SK-N-DZ (cell line): ENCODE measurements at places on chromosomes 7 and 10.

- no peak for DNase-seq
Observed at GRCh38 chr10:12500381-12501303, 151.3 kb downstream of the CAMK1D start.

- DNase-seq, result no peak
Observed at GRCh38 chr7:128210590-128211570, 30.2 kb upstream of the LEP start.

GRCh38 chr7:42407833-42408232 is 170.8 kb upstream of the GLI3 start:
- no peak for DNase-seq

GRCh38 chr7:111029141-111029572 is 61.8 kb upstream of the LRRN3 start:
- DNase-seq, result peak; percentile 18

DNA sequence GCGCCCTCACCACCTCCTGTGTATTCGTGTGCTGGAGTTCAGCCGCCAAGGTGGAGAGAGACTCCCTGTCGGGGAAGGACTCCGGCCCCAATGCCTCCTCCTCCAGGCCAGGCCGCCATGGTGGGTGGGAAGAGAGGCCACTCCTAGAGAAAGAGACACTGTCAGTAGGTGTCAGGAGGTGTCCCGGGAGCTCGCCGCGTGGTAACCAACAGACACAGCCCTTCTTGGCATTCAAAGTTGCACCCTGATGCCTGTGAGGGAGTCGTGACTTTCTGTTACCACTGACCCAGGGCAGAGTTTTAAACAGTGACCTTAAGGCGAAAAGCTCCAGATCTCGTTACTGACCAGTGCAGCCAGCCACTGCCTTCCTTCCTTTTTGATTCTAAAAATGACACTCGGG is 155.2 kb downstream of the CUX1 start:
- DNase-seq, result no peak

GRCh38 chr7:2707481-2707880 is 19.5 kb downstream of the AMZ1 start:
- DNase-seq, result no peak

DNA sequence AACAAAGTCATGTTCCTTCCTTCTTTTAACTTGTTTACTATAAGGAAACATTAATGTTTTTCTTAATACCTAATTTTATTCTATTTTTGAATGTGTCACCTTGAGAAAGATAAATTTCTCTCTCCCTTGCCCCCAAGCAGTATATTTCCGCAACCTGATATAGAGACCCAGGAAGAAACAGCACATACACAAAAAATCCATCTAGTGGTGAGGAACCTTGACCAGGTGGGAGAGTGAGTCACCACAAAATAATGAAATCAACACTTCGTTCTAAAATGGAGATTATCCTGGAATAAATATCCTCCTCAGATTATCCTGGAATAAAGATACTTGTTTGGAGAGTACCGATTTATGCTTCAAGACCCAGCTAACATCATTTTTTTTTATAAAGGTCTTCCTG is 232.9 kb upstream of the PTN start:
- no peak for DNase-seq

DNA sequence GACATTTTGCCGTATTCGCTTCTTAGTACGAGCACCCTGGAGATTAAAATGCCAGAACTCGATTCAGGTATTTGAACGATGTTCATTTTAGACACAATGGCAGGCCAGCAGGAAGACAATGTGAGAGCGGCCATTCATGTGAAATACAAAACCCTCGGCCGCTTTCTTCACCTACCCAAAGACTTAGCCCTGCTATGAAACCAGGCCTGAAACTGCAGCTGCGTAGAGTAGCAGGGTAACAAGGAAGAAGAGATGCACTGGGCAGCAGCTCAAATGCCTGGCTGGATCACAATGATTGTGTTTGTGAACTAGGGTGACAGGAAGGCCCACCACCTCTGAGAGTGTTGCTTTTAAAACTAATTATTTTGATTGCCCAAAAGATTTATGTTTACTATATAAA is 234.8 kb downstream of the TRIL start:
- DNase-seq, result no peak

GRCh38 chr10:10996966-10997620 is 20.6 kb upstream of the CELF2 start:
- DNase-seq, result no peak

GRCh38 chr10:78808736-78809367 is 259.9 kb upstream of the ZMIZ1 start:
- DNase-seq, result no peak

- DNase-seq, result peak; percentile 41
Observed at GRCh38 chr7:136687693-136688322, 180.6 kb upstream of the CHRM2 start.

- DNase-seq, result no peak
Observed at GRCh38 chr10:115849197-115849596, 423.8 kb downstream of the GFRA1 start.

DNA sequence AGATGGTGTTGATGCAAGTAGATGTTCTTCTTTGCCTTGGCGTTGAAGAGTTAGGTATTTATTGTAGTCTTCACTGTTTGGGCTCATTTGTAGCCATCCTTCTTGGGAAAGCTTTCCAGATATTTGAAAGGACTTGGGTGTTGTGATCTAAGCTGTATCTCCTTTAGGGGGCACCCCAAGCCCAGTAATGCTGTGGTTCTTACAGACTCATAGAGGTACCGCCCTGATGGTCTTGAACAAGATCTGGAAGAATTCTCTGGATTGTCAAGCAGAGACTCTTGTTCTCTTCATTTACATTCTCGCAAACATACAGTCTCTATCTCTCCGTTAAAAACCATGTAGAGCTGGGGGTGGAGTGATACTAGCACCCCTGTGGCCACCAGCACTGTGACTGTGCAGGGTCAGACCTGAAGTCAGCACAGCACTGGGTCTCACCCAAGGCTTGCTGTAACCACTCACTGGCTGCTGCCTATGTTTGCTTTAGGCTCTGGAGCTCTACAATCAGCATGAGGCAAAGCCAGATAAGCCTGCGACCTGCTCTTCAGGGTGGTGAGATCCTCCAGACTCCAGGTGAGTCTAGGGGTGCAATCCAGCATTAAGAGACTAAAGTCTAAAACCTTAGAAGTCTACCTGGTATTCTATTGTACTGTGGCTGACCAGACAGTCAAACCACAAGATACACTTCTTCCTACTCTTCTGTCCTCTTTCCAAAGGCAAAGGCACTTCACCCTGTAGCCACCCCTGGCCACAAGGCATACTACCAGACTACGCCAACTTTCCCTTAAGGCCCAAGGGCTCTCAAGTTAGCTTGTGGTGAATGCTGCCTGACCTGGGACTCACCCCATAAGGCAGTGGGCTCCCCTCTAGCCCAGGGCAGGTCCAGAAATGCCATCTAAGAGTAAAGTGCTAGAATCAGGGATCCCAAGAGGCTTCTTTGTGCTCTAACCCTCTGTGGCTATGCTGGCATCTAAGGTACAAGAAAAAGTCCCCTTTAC is 209.7 kb upstream of the TMEM196 start:
- peak; percentile 31 for DNase-seq

DNA sequence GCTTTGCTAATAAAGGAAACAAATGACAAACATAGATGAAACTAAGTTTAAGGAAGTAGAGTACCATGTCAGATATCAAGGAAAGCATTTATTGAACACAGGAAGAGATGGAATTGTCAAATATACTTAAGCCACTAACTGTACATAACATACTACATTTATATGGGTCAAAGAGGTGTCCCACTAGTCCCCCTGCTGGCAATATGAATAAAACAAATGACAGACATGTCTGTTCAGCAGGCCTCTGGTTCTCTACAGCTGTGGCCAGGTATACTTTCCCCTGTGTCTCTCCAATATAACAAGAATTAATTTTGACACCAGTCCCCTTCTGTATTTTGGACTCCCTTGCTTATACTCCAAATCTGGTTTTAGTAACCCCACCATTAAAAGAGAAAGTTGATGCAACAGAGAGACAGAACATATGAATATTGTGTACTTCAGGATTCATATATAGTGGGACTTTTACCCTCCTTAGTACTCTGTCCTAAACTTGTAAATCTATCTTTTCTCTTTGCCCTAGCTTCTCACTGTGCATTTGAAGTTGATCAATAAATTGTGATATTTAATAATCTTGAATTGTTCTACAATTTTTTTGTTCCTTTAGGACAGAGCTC is 42.9 kb downstream of the CD36 start:
- DNase-seq, result peak; percentile 47

- DNase-seq, result no peak
Observed at GRCh38 chr10:116712519-116712918, 29.8 kb downstream of the HSPA12A start.

DNA sequence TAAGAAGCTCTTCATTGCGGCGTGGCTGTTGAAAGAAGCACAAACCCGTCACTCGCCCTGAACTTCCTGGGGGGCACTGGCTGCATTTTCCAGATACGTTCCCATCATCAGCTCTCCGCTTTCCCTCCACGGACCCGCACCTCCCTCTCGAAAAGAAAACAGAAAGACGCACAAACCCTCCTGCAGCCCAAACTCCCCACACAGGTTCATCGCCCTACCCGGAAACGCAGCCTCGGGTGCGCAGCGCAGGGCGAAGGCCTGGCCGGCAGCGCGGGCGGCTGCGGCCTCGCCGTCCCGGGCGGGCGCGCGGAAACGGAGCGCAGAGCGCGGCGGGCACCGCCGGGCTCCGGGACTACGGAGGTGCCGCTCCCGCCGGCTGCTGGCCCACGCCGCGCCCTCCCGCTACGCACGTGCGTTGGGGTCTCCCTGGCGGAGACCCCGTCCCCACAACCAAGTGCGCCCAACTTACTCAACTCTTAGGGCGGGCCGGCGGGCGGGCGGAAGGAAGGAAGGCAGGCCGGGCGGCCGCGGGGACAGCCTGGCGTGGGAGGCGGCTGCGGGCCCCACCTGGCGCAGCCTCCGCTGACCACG is 822 bp downstream of the ZNF800 start:
- no peak for DNase-seq

GRCh38 chr7:20075992-20076820 is 141.0 kb downstream of the MACC1 start:
- DNase-seq, result no peak

GRCh38 chr7:6382817-6383216 is 64.9 kb downstream of the DAGLB start:
- DNase-seq, result no peak

DNA sequence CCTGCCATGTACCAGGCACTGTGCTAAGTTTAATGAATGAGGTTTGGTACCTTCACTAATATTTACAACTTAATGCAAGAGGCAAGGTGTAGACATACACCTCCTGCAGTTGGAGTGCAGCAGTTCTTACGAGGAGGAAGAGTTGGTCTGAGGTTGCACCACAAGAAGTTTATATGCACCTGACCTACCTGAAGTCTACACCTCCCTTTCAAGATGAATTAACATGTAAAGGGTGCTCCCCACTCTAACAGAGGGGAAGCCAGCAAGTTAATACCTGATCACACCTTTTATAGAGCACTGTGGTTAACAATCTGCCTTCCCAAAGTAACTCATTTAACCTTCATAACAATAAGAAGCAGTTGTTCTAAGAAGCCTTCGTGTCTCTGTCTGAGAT is 120.0 kb downstream of the LYZL1 start:
- DNase-seq, result no peak
